Adipocyte (in vitro differentiated cells): ENCODE measurements at places on chromosomes 11 and 22.
A peak's percentile ranks its signal among the peaks of the same experiment; 100 is the strongest.

DNA sequence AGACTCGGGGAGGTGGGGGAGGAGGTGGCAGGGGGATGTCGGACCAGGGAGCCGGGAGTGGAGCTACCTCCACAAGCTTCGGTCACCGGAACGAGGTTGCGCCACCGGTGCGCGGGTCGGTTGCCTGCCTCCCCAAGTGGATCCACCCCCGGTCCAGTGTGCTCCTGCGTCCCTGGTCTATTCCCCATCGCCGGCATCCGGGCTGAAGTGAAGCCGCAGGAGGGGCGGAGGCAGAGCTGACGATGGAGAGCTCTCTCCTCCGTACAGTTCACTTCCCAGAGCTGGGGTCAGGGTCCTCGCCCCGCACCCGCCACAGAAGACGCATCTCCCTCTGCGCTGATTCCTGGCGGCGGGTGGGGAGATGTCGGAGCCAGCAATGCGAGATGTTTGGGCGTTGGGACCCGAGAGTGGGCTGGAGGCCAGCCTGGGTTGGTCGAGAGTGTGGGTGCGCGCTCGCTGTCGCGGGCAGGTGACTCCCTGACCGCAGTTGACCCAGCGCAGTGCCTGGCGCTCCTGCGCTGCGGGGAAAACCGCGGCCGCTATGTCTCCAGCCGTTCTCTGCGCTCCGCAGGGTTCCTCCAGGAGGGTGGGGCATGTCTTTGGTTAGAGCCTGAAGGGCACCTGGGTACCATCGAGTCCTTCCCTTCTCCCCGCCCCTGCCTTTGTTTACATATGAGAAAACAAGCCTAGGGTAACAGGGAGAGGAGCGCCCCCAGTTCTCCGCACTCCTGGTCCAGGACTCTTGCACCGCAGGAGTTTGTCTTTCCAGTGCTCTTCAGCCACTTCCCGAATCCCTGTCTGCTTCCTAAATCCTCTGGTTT is 1.7 kb downstream of the C11orf96 start:
- DNase-seq, result peak; percentile 19

DNA sequence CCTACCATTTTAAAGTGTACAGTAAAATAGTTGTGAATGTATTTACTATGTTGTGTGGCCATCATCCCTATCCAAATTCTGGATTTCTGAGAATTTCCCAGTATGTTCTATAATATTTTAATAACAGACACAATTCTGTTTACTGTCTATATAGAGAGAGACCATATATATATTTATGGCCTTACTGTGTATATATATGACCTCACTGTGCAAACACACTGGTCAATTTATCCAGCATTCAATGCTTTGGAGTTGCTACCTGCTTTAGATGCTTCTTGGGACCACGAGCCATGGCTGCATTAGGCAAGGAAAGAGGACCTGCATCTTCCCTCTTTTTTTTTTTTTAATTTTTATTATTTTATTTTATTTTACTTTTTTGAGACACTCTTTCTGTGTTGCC is 40.2 kb downstream of the SWAP70 start:
- DNase-seq, result no peak

DNA sequence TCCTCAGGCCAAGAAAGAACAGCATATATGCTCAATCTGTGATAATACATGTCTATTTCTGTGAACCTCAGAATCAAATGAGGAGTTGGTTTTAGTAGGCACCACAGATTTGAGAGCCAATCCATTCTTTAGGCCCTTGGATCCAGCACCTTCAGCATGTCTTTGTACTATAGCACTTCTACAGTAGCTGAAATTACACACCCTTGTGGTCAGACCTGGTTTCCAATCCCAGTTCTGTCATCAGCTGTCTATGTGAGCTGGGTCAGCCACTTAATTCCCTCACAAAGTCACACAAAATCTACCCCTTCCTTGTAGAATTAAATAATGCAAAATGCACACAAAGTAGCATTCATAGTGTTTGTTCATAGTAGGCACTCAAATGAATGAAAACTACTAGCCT is 381.3 kb upstream of the LARGE1 start:
- DNase-seq, result no peak

GRCh38 chr11:17328871-17329494 is 22.6 kb upstream of the NCR3LG1 start:
- DNase-seq, result no peak

DNA sequence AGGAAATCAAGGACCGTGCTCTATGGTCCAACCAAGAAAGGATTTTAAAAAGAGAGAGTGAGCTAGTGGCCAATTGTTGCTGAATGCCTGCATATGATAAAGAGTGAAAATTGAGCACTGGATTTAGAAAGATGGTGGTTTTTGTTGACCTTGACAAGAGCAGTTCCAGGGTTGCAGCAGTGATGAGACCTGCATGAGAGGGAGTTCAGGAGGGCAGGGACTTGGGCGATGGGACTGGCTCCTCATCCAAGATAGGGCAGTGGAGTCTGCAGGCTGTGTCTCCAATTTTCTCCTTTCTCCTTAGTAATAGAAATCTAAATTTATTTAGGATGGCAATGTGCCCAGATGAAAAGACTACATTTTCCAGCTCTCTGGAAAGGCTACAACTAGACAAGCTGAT is 94.0 kb upstream of the B3GAT1 start:
- DNase-seq, result no peak

DNA sequence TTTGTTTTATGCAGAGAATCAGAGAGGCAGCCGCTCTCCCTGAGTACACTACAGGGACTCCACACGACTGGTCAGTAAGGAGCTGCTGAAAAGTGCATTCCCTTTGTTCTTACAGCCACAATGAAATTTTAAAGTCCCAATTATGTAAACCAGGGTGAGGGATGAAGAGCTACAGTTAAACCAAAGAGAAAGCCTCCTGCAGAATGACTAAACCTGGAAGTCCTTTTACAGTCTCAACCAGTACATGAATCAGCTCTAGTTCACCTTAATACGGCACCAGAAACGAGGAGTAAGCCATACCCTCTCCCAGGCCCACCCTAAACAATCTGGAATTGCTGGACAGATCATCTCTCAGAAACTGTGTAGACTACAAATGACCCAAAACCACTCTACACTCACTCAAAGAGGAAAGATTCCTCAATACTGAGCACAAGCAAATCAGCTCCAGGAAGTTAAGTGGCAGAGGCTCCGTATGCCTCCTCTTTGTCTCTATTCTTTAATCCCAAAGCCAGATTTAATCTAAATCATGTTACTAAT is 113.1 kb downstream of the RBFOX2 start:
- DNase-seq, result peak; percentile 47

DNA sequence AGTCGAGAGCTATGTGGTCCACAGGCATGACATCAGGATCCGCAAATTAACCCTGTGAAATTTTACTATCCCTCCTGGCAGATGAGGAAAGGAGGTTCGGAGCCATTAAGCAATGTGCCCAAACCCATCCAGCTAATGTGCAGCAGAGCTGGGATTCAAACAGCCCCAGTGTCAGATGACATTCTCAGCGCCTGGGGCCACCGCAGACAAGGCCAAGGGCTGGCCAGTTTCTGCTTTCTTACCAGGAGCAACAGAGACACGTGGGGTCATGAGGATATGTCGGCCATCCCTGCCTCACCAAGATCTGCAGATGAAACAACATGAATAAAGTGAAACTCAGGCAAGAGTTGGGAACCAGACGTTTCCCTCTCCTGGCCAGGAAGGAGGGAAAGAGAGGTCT is 110.2 kb downstream of the TENM4 start:
- peak; percentile 2 for DNase-seq

DNA sequence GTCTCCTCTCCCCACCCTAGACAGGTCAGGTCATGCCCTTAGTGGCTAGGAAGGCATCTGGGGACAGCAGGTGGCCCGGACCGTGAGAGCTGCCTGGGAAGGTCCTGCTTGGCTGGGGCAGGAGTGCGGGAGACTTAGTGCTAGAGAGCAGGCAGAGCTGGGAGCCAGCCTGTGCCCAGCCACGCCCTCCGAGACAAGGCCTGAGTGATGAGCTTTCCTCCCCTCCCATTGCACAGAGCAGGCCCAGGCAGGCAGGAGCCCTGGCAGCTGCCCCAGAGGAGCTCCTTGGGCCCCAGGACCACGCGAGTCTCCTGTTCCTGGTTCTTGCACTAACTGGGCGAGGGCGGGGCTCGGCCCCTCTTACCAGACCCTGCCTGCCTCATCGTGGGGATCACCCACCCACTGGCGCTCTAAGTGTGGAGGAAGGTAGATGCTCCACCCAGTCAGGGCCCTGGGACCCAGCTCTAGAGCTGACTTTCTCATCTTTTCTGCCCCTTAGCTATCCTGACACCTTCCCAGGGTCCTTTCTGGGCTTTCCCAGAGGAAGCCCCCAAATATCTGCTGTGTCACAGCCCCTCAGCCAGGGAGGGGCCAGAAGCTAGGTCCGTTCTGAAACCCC is 44.9 kb downstream of the MACROD1 start:
- DNase-seq, result peak; percentile 14

DNA sequence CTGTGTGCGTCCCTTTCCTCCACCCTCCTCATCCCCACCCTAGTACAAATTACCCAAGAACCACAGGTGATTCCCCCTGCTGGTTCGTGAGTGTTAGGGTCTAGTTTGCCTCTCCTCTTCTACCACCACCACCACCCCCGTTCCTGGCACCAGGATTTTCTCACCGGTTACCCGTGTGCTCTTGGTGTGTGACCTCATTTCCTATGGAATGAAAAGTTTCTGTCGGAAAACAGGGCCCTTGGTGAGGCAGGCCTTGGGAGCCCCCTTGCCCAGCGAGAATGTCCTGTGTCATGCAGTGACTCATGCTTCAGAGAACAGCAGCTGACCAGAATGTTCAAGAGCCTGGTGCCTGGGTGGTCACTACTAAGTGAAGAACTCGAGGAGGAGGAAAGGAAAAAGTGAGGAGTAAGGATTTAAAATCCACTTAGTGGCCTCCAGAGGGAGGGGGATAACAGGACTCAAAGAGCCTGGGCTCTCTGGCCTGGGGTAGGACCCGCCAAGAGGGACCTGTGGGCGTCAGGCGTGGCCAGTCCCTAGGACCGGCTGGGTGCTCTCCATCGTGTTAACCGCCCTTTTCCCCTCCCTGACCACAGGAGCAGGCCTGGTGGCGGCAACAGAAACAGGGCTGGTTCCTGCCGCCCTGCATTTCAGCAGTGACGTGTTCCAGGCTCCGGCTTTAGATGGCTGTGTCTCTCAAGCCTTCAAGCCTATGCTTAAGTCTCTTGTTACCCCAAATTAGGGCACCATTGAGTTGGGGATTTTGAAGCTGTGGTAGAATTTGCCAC is 30.2 kb downstream of the C22orf31 start:
- DNase-seq, result peak; percentile 90

DNA sequence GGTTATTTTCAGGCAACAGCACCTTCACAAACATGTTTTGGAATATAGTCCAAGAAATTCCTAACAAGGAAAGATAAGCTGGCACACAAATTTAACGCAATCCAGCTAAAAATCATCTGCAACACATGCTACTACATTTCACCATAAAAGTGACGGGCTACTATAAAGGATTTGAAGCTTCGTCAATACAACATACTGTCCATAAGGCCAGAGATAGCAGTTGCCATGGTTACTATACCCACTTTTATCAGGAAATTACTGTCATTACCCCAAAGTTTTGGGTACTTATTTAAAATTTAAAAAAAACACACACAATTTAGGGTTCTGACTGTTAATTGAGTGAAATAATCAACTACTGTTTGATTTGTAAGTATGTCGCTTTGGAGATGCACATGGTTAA is 6.9 kb downstream of the PHF21A start:
- DNase-seq, result no peak

GRCh38 chr22:49962012-49962750 is 1.6 kb downstream of the PIM3 start:
- peak; percentile 92 for DNase-seq

DNA sequence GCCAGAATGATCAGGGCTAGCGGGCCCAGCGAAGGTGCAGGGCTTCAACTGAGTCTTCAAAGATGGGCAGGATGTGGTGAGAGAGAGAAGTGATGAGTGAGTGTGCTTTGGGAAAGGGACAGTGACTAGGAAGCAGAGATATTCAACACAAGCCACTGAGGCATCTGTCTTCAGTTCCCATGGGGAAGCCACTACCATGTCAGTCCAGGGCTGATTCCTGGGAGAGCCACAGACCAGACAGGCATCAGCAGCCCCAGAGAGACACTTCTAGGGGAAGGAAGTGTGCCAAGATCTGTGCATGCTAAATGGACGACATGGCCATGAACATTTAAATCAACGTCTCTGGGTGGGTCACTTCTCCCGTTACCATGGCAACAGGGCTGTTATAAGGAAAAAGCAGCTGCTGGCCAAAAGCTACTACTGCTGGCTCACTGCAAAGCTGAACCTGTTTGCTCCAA is 28.5 kb downstream of the P4HA3 start:
- no peak for DNase-seq

- no peak for DNase-seq
Observed at GRCh38 chr11:98289617-98290263, 731.0 kb upstream of the CNTN5 start.

- no peak for DNase-seq
Observed at GRCh38 chr11:82686211-82686610, 47.5 kb downstream of the FAM181B start.

GRCh38 chr11:64529559-64530520 is 61.2 kb upstream of the SLC22A12 start:
- no peak for DNase-seq

DNA sequence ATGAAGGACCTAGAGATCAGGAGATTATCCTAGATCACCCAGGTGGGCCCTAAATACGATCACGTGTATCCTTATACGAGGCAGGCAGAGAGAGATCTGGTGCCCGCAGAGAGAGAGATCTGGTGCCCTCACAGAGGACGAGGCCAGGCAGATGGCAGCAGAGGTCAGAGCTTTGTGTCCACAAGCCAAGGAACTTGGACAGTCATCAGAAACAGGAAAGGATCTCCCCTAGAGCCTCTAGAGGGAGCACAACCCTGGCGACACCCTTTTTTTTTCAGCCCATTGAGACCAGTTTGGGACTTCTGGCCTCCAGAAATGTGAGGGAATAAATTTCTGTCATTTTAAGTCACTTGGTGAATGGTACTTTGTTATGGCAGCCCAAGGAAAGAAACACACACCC is 25.5 kb upstream of the TIMP3 start:
- no peak for DNase-seq

DNA sequence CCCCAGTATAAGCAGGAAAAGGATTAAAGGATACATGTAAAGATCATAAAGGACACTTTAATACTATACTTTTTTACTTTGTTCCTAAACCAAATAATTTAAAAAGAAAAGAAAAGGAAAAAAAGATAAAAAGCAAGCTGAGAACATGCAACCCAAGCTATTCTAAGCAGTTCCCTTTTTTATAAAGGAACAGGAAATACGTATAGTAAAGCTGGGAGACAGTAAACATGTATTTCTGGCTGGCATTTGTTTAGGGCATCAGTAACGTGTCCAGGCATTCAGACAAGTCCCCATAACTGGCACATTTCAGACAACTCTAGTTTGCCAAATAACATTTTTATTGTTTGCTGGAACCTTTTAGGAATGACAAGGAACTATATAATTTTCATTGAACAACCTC is 24.9 kb downstream of the BCO2 start:
- no peak for DNase-seq
